ENCODE measurements at places on chromosomes 1 and 21. TPM values are rescaled to one million over a fixed set of nuclear protein-coding genes. Genes with fewer than 3 reads are reported as not detected.

MYCL gene
- total RNA-seq = 1.6 TPM

RAP1GAP gene
- 10.1 TPM for total RNA-seq

UROD gene
- 42.4 TPM for total RNA-seq

LRRC71 gene
- total RNA-seq = 0.08 TPM
